Activated naive CD4-positive, alpha-beta T cell treated with Interleukin-2 at 50 U/mL for 16 hours (primary cell): ENCODE measurements at places on chromosomes 7 and 10.

DNA sequence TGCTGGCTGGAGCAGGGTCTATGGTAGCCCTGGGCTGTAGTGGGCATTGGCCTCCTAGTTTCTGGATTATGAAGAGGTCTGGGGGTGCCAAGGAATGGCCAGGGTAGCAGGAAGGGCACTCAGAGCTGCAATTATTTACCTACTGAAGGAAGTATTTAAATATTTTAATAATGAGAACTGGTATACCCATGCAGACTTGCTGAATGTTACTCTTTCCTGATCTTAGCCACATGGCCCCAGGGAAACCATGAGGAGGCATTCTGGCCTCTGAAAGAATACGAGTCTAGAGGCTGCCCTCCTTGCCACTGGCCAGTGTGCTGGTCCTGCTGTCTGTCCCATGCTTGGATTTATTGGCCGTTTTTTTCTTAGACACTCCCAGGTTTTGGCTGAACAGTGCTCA lies 599.7 kb downstream of the LRMDA start:
- DNase-seq, result no peak

DNA sequence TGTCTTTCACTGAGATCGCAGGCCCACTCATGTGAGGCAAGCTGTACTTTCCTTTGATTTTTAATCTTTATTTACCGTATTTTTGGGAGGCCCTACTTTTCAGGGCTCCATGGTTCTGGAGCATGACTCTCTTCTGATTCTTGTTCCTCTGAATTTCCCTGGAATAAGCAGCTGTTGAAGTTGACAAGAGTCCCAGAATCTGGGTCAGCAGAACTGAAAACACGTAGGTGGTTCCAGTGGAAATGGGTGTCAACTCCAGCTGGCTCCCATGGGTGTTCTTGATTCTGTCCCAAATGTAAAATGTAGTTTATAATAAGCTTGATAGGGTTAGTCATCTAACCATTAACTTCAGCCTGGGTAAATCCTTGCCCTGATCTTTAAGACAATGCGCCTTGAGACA lies 409.4 kb downstream of the GATA3 start:
- no peak for DNase-seq

DNA sequence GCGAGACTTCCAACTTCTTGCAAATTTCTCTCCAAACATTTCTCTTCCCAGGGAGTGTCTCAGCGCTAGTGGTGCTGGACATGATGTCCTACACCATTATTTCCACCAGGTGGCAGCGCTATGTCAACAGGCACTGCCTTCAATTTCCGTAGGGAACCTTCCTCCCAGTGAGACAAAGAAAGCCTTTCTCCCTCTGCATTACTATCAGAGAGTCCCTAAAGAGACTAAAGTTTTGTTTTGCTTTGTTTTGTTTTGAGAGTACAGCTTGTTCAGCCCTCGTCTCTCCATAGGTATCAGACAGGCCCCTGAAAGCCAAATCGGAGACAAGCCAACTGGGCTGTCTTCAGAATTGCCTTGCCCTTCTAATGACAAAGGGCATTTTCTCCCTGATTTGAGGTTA lies 44.2 kb upstream of the GGCT start:
- DNase-seq, result peak; percentile 27

DNA sequence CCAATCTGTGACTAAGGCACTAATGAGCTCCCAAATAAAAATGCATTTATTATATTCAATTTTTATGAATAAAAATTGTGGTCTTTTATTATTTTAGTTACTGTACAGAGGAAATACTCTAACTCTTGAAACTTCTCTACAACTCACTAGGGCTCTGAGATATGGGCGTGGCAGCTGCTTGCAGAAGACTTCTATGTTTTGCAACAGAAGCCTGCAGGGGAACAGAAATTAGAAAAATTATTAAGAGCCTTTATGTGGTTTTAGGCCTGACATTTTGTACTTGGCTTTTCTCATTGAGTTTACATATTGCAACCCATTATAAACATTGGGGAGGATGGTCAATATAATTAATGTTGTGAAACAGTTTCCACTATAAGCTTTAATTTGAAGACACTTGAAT lies 581.4 kb downstream of the TNS3 start:
- no peak for DNase-seq

- no peak for DNase-seq
These were observed 569.8 kb downstream of the CALN1 start for GRCh38 chr7:71842381-71842780.

GRCh38 chr7:127651556-127652332 lies at the start of gene SND1:
SND1 (plus strand) TSS chr7:127652194; CDS start chr7:127652374, 180 bp downstream.
- peak; percentile 99 for DNase-seq

- no peak for DNase-seq
These were observed 6.9 kb upstream of the CALML5 start for GRCh38 chr10:5506246-5506645.

GRCh38 chr7:141232286-141233051 lies 158.6 kb downstream of the TMEM178B start:
- no peak for DNase-seq

GRCh38 chr7:158730383-158731346 lies 26.1 kb upstream of the NCAPG2 start:
- DNase-seq, result no peak

GRCh38 chr7:101792051-101792681 lies 25.3 kb upstream of the CUX1 start:
- no peak for DNase-seq

DNA sequence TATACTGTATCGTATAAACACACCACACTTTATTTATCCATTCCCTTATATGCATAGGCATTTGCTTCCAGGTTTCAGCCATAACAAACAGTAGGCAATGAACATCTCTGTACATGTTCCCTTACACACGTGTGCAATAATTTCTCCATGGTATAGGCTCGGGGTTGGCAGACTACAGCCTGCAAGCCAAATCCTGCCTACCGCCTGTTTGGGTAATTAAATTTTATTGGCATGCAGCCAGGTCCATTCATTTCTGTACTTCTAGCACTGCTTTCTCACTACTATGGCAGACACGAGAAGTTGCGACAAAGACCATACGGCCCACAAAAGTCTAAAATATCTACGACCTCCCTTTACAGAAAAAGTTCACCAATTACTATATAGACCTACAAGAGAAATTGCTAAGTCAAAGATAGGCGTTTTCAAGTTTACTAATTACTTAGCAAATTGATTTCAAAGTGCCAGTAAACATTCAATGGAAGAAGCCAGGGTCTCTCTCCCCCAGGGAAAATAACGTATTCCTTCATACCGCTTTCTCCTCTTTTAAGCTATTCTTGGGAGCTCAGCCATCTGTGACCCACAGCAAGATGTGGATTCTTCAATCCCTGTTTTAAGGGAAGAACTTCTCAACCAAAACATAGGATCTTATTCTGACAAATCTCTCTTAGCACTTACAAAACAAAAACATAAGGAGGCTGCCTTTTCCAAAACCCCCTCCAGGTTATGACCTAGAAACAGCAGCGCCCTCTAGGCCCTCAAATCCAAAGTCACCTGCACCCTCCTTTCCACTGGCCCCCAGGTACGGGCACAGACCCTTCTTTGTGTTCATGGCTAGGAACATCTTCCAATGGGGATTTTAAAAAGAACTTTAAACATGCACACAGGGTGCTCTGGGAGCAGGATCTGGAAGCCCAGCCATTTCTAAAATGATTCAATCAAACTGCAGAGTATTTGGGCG lies 100.5 kb downstream of the FGFR2 start:
- no peak for DNase-seq

DNA sequence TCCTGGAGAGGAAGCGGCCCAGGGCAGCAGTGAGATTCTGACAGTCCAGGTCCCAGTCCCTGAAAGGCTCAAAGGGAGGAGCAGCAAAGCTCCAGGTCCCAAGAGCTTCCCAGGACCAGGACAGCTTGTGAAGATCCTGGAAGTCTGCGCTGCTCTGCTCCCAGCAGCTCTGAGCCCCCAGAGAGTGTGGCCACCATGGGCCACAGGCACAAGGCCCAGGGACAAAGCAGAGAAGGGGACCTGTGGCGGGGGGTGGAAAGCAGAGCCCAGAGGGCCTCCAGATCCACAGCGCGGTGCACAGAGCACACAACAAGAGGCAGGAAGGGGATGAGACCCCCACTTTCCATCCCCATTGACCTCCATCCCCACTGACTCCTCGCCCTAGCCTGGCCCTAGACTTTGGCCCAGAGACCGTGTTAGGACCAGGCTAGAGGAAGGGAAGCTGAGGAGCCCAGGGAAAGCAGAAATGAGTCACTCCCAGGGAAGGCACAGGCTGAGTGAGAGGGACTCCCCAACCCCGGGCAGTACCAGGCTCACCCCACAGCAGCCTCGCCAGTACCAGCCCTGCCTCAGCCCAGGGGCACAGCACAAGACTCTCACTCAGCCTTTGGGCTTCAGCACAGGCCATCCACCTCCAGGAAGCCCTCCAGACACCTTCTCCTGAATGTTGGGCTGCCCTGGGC lies 75.5 kb downstream of the GRID1 start:
- no peak for DNase-seq

DNA sequence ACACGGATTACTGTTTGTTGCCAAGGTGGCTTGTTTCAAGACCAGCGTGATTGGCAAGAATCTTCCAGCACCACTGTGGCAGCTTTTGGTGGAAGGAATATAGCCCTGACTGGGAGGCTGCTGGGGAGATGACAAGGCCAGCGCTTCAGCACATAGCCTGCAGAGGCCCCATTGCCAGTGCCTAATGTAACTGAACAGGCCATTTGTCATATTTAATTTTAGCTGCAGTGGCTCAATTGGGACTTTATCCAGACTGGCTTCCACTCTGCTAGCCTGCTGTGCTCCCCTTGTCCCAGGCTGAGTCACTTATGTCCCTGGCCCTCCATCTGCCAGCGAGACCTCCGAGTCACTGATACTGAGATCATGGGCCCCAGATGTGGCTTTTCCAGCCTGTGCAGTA lies 483.1 kb downstream of the GALNT17 start:
- DNase-seq, result no peak

GRCh38 chr7:25861601-25862260 lies 290.3 kb upstream of the NFE2L3 start:
- no peak for DNase-seq

- DNase-seq, result no peak
These were observed 34.3 kb downstream of the YKT6 start for GRCh38 chr7:44235066-44235465.

DNA sequence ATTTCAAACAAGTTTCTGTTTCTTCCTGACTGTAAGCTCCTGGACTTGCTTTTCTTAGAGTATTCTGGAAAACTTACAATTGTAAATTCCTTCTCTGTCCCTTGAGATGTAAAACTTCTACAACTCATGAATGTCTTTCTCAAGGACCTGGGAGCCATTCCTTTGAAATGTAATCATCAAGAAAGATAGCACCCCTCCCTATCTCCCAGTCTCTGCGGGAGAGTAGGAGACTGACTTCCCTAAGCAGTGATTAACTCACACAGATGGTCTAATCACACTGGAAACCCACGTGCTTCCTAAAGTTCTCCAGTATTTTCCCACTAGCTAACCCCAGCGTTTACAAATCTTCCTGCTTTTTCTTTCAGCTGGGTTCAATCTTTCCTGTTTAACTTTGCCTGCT lies 549.4 kb downstream of the SORCS1 start:
- DNase-seq, result no peak

DNA sequence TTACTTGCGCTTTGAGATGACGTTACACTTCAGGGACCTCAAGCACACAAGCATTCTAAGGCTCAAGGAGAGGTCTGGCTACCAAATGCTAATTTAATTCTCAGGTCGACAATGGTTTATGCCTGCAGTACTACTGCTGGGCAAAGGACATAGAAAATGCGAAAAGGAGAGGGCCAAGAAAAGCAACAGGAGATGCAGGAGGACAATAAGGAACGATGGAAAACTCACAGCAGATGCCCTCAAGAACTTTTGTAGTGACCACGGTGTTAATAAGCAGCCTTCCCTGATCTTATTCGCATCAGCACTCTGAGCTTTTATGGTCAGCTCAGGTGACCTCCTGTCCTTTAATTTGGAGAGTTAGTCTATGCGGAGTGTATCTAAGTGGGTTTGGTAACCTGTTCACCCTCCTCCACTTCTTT lies 146.3 kb downstream of the GPR85 start:
- no peak for DNase-seq

- DNase-seq, result no peak
These were observed 28.4 kb downstream of the MPLKIP start for GRCh38 chr7:40105879-40106473.

GRCh38 chr10:90125456-90126255 lies 424.3 kb downstream of the KIF20B start:
- no peak for DNase-seq

- peak; percentile 32 for DNase-seq
These were observed 1.5 kb upstream of the SFMBT2 start for GRCh38 chr10:7412237-7412927.

DNA sequence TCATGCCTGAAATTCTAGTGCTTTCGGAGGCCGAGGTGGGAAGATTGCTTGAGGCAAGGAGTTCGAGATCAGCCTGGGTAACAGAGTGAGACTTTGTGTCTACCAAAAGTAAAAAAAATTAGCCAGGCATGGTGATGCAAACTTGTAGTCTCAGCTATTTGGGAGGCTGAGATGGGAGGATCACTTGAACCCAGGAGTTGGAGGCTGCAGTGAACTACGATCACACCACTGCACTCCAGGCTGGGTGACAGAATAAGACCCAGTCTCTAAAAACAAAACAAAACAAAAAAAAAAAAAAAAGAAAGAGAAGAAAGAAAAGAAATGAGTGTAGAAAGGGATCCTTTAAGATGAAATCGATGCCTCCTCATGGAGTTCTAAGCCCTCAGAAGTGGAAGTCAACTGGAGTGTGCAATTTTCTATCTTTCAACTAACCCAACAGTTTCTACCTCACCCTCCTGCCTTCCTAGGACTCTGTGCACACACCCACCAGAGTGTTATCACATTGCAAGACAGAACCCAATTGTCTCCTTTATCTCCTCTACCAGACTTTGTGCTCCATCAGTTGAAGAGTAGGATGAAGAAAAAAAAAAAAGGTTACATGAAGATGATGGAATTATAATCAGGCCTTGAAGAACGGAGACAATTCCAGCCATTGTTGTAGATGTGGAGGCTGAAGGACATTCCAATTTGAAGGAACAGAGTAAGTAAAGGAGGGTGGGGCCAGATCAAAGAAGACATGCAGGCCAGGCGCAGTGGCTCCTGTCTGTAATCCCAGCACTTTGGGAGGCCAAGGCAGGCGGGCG lies 26.9 kb downstream of the NYAP1 start:
- DNase-seq, result no peak

DNA sequence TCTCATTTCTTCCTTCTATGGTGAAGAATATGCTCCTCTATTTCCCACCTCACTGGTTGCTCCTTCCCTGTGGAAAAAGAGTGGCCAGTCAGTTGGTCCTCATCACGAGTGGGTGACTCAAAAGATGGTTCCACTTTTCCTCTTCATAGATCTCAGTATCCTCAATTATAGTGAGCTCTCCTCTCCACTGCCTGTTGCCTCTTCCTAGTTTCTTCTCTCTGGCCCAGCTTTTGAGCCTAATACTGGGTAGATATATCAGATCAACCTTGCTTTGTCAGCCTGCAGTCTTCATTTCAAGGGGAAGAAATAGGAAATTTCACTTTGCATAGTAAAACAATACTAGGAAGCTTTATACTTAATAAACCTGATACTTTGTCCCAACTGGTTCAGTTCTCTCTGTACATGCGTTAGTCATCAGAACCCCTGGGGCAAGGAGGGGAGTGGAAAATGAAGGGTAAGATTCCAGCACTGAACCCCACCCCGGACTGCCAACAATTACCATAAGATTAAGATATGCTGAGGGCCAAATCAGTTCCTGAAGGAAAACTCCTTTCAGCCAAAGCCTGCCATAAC lies 15.5 kb upstream of the WNT16 start:
- no peak for DNase-seq
